Kidney glomerular epithelial cell (primary cell): ENCODE measurements at places on chromosomes 7 and 10.
A peak's percentile ranks its signal among the peaks of the same experiment; 100 is the strongest.

- DNase-seq: no peak
These were observed 553.4 kb upstream of the POM121L12 start for GRCh38 chr7:52482076-52482475.

- no peak for DNase-seq
These were observed 51.7 kb downstream of the SNX10 start for GRCh38 chr7:26343320-26343832.

DNA sequence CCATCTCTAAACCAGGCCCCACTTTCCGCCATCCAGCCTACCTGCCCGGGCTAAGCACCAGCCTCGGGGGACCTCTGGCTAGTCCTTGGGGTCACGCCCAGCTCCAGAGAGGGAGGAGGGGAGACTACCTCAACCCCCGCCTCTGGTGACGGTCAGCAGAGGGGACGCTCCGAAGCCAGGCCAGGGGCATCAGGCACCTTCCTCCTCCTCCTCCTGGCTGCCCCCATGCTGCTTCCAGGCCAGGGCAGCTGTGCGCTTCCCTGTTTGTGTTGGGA is 4.0 kb upstream of the SMARCD3 start:
- no peak for DNase-seq

GRCh38 chr7:146397141-146397540 is 280.5 kb downstream of the CNTNAP2 start:
- DNase-seq: no peak

DNA sequence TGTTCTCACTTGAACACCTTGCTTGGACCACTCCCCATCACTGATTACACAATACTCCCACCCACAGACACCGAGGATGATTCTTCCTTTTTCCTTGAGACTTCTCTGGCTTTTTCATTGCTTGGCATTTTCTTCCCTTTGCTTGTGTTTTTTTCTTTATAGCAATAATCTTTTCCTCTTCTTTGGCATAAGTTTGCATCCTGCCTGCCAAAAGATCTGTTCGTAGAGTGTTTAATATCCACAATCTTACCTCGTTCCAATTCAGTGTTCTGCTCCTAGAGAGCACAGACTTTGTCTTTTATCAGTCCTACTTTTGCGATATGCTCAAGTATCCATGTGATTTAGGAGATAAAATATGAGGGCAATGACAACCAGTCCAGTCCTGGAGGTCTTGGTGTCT is 303.3 kb upstream of the CDC14C start:
- no peak for DNase-seq

GRCh38 chr7:2175514-2175913 is 57.2 kb downstream of the MAD1L1 start:
- DNase-seq: peak; percentile 88

DNA sequence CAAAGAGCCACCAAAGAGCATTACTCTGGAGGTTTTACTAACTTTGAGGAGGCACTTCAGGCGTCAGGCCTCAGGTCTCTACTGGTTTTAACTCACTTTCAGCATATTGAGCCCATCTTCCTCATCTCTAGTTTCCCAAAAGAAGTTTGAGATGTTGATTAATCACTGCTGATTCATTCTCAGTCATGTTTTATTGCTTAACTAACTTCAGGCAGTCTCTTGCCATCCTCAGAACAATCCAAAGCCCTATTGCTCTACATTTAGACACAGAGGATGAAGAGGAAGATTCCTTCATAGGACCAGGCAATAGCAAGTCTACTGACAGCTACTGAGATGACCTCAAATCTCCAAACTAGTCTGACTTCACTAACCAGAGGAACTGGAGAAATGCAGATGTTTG is 39.1 kb upstream of the BET1 start:
- no peak for DNase-seq

DNA sequence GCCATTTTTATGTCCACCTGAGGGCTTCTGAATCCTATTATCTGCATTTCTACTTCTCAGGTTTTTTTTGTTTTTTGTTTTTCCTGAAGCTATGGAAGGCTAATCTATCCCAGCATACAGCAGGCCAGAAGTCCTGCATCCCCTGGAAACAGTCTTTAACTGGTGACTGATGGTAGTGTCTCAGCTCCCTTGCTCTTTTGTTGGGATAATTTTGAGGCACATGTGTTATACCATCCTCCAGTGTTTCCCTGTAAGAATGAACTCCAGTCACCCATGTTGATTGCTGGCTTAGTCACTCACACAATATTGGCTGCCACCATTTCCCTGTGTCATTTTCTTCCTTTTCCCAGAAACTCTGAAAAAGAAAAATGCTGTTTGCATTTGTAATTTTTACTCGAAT is 1094.0 kb upstream of the LRRN3 start:
- DNase-seq: no peak

DNA sequence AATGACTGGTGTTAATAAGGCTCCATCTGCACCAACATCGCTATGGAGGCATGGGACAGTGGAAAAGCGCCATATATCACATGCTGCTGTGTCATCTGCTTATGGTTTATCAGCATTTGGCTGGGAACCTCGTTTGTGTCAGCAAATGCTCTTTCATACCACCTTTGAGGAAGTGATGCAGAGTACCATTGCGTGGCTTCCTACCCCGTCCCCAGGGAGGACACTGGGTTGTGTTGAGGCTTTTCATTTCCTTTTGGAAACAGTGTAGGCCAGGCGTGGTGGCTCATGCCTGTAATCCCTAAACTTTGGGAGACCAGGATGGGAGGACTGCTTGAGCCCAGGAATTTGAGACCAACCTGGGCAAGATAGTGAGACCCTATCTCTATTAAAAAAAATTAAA is 6.8 kb downstream of the TACR2 start:
- DNase-seq: no peak

DNA sequence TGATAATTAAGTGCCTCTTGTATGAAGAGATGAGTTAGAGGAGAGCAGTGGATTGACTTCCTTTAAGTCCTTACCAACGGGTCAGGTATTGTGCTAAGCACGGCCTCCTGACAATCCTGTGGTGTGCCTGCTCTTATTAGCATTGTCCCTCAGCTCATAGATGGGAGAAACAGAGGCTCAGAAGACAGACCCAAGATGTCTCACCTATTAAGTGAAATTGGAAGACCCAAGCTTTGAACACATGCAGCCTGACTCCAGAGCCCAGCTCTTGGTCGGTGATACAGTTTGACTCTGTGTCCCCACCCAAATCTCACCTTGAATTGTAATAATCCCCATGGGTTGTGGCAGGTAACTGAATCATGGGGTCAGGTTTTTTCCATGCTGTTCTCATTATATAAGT is 53.8 kb downstream of the CCDC3 start:
- no peak for DNase-seq

- no peak for DNase-seq
These were observed 9.5 kb upstream of the EFCAB10 start for GRCh38 chr7:105590793-105591192.

GRCh38 chr7:140607441-140607989 is 33.1 kb downstream of the DENND2A start:
- DNase-seq: no peak
